ENCODE measurements at places on chromosomes 1 and 21.

- DNase-seq, result no peak
Observed at GRCh38 chr1:90143591-90143990, 148.7 kb downstream of the ZNF326 start.

- DNase-seq, result no peak
Observed at GRCh38 chr1:79079770-79080169, 73.2 kb upstream of the ADGRL4 start.

DNA sequence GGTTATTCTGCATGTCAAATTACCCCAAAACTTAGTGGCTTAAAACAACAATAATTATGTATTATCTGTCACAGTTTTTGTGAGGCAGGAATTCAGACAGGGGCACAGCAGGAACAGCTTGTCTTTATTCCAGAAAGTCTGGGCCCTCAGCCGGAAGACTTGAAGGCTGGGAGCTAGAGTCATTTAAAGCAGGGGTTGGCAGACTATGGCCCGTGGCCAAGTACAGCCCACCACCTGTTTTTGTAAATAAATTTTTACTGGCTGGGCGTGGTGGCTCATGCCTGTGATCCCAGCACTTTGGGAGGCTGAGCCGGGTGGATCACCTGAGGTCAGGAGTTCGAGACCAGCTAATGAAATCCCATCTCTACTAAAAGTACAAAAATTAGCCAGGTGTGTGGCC, 39.6 kb upstream of the KDM4A start:
- DNase-seq, result no peak

DNA sequence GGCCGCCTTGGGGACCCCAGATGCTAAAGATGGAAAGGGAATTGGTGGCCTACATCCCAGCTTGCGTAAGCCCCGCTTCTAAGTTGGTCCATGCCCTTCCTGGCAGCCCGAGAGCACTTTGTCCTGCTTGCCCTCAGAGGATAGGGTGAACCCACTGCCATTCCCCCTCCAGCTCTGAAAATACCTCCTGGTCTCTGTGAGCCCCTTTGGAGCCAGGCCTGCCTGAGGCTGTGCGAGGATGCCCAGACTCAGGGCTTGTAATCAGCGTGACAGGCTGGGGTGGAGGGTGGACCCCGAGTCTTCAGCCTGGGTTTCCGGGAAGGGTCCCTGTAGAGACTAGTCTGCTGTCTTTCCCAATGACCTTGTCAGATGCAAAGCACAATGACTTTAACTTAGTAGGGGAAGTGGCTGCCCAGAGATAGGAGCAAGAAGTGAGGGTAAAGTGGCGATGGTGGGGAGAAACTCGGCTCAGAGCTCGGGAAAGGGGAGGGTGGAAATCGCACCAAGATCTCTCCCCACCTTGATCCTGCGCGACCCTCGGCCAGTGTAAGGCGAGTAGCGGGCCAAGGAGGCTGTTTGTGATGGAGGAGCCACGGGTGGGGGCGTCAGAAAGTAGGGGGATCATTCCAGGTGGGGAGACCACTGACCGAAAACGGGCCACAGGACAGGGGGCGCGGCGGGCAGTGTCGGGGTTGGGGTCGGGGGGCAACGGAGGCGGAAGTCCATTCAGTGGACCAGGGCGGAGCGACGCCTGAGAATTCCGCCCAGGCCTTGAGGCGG, 2.7 kb upstream of the HES3 start:
- DNase-seq, result no peak

GRCh38 chr21:31870472-31871193, 2.2 kb upstream of the HUNK start:
- DNase-seq, result no peak

- DNase-seq, result no peak
Observed at GRCh38 chr1:26148887-26149286, 10.0 kb upstream of the FAM110D start.

DNA sequence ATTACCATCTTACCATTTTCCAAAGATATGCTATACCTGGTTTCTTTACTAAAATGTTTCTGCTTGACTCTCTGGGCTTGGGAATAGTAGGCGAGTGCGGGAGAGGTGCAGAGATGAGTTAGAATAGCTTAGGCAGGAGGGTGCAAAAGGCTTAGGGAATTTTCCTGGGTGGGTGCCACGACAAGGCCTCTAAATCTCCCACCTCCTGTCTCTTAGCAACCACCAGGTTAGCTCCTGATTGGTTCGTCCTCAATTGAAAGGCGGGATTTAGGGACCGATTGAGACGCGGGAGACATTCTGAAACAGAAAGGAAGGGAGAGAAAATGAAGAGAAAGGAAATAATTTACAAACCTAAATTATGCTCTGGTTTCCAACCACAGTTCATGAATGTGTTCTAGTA, 3.1 kb downstream of the ACKR1 start:
- no peak for DNase-seq

DNA sequence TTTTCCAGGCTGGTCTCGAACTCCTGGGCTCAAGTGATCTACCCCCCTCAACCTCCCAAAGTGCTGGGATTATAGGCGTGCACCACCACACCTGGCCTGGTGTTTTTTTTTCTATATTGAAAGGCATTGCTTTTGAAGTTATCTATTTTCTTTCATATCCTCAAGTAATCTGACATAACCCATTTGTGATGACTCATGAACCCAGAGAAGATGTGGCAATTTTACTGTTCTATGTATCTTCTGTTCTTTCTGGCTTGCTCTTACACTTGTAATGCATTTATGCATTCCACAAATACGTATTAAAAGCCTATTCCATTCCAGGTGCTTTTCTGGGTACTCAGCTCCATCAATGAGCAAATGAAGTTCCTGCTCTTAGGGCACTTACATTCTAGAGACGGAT, 29.9 kb upstream of the ERRFI1 start:
- DNase-seq, result no peak

- DNase-seq, result no peak
Observed at GRCh38 chr1:157829711-157830110, 9.8 kb upstream of the FCRL1 start.

DNA sequence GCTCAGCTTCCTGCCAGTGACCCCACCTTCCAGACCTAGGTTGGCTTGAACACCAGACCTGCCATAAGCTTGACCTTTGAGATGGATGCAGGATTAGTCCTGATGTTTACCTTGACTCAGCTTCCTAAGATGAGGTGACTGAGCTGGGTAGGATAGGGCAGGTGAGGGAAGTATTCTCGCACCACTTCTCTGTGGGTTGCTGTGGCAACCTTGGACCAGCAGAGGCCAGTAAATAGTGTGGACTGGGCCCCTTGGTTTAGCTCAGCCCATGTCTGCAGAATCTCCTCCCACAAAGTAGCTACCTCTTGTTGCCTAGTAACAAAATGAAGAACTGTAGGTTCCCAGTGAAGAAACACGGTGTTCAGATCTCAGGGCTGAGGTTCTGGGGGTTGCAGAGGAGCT, 8.4 kb downstream of the RPS6KA1 start:
- DNase-seq, result no peak

DNA sequence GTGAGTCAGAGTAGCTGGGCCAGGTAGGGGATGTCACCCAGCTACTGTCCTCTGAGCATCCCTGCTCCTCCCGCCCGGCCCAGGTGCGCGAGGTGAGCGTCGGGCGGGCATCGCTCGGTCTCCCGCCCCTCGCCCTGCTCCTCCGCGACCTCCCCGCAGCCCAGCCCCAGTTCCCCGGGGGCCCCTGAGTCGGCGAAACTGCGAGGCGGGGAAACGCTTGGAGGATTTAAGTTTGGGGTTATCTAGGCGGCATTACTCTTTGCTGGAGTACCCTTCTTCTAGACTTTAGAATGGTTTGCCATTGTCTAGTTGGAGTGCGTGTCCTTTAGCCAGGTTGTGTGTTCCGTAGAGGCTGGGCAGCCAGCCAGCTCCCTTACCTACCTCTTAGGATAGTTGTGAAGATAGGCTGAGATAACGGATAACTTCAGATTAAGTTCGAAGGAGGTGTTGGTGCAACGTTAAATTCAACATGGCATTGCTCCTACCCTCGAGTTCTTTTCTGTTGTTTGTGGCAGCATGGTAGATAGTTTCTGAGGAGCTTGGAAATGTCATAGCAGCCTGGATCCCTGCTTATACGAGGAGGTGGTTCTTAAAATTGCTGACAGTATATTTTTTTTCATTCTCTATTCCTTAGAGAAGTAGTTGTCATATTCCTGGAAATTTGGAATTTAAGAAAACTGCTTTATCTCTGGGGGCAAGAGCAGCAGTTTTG, 697 bp downstream of the AGO3 start:
- DNase-seq, result no peak

GRCh38 chr21:37478794-37479193, 112.2 kb downstream of the DYRK1A start:
- DNase-seq, result no peak

DNA sequence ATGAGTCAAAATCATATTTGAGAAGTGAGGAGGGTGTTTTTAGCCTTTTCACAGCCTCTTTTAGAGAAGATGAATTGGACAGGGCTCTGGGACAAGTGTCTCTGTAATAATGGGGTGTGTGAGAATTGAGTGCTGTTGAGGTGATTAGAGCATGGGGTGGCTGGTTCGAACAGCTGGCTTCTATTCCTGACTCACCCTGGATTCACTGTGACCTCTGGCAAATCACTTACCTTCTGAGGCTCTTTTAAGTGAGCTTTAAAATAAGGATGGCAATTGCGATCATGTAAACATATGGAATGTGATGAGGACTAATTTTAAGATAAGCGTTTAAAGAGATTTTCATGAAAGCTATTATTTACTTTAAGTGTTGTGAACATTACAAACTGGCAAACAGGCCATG, 243.4 kb downstream of the ADGRL2 start:
- no peak for DNase-seq

DNA sequence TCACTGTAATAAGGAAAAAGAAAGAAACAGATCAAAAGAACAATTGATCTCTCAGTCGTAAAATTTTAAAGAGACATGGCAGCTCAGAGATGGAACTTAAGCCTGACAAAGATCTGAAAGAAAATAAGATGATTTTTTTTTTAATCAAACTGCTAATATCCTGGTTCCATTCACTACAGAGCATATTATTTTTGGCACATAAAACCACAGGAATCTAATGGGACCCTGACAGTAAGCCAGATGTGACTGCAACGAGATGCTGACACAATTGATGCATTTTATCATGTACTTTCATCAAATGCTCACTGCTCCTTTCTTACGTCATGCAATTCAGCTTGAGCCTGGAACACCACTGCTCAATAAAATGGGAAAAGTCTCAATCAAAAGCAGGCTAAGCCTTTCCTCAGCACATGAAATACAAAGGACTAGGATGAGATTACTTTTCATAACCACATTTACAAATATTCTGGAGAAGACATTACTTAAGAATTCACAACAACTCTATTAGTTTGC, 16.6 kb downstream of the GPATCH2 start:
- DNase-seq, result no peak

DNA sequence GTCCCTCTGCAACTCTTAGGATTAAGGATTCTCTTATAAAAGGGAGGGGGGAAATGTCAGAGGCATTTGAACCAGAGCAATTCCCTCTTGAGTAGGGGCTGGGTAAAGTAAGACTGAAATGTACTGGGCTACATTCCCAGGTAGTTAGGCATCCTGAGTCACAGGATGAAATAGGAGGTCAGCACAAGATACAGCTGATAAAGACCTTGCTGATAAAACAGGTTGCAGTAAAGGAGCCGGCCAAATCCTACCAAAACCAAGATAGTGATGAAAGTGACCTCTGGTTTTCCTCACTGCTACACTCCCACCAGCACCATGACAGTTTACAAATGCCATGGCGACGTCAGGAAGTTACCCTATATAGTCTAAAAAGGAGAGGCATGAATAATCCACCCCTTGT, 14.3 kb upstream of the COX20 start:
- DNase-seq, result no peak

DNA sequence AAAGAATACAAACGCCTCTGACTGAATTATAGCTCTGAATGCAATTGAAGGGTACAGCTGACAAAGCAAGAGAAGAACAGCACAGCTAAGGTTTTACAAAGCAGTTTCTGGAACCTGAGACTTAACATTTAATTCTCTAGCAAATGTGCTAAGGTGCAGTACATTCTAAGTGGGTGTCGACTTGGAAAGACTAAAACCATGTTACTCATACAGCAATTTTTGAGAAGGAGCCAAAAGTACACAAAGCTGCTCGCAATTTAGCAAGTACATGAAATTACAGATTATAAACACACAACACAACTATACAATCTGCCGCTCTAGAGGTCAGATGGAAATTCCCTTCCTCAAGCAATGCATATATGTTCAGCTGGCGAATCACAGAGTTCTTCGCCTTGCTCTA, 121.9 kb downstream of the TIAM1 start:
- no peak for DNase-seq

DNA sequence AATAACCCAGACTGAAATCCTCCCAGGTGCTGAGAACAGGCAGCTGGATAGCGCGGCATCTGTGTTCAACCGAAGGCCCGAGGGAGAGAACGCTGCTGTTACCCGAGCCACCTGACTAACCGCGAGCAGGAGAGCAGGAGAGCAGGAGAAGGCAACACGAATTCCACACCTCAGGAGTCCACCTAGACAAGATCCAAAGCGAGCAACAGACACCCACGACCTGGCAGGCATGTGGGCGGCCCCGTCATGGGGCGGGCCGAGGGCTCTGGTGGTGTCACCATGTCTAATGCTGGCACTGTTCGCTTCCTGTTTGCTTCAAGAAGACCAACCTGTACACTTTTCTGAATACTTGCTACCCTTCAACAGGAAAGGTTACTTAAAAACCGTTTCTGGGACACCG, 20.9 kb upstream of the SPATC1L start:
- no peak for DNase-seq

- no peak for DNase-seq
Observed at GRCh38 chr1:18972531-18972930, 16.1 kb upstream of the IFFO2 start.

- no peak for DNase-seq
Observed at GRCh38 chr1:238752327-238752726, 634.0 kb upstream of the CHRM3 start.

DNA sequence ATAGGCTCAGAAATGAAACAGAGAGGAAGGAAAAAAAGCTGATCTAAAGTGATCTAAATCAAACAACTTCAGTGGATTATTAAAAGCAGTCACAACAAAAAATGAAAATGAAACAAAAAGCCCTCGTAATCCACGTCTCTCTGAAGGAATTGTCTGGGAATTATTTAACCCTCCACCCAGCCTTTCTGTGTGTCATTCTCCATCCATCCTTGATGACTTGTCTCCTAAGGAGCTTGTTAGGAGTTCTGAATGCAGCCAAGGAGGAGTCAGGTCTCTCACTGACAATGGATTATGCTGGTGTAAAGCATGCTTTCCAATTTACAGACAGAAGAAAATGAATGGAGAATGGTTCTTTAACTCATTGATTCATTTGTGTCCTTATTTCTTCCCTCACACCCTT, 359.3 kb upstream of the RUNX1 start:
- DNase-seq, result no peak

DNA sequence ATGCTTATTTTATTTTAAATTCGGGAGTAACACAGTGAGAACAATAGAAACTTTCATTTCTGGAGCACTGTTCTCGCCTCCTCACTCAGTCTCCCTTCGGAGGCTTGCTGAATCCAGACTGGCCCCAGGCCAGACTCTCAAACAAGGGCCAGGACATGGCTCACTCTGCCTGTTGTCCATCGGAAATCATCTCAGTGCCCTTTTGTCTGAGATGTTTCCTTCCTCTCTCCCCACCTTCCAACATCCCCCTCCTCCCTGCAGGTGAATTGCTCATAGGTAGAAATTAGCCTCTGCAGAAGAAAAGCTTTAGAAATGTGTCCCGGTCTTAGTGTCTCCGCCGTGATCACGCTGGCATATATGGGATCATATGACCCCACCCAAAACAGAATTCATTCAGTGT, 55.2 kb downstream of the ERG start:
- no peak for DNase-seq

GRCh38 chr1:89815611-89816010, 5.2 kb upstream of the LRRC8D start:
- no peak for DNase-seq
